ENCODE measurements at places on chromosomes 5 and 9.

GRCh38 chr5:179986328-179986727 lies 78.6 kb upstream of the TBC1D9B start:
- DNase-seq = no peak
- no peaks in the 10 kb centered on the region for H3K4me1 ChIP-seq
- H3K27ac ChIP-seq = no peak overlapping the region
- no peaks in the 10 kb centered on the region for H3K27me3 ChIP-seq
- no peaks in the 10 kb centered on the region for H3K36me3 ChIP-seq
- no peak overlapping the region for H3K4me3 ChIP-seq

GRCh38 chr9:71303351-71303750 lies 181.9 kb upstream of the TRPM3 start:
- no peaks in the 10 kb centered on the region for H3K4me1 ChIP-seq
- peaks cover 14% of the 10 kb centered on the region for H3K27me3 ChIP-seq
- no peak for DNase-seq
- no peak overlapping the region for H3K4me3 ChIP-seq

DNA sequence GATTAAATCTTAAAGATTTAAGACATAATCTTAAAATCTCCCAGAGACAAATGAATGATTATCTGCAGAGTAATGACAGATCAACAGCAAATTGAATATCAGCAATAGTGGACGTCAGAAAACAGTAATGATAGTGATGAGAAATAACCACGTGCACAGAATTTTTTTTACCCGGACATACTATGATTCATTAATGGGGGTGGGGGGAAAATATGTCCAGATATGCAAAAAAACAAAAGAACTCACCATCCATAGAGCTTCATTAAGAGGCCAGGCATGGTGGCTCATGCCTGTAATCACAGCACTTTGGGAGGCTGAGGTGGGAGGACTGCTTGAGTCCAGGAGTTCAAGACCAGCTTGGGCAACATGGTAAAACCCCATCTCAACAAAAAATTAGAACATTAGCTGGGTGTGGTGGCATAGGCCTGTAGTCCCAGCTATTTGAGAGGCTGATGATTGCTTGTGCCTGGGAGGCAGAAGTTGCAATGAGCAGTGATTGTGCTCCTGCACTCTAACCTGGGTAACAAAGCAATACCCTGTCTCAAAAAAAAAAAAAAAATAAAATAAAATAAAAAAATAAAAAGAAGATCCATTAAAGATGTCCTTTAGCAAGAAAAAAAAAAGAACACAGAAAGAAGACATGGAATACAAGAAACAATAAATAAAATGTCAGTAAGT lies 30.9 kb upstream of the SHOC1 start:
- H3K27me3 ChIP-seq = no peaks in the 10 kb centered on the region
- DNase-seq = no peak
- peaks cover 5% of the 10 kb centered on the region for H3K4me1 ChIP-seq
- no peak overlapping the region for H3K27ac ChIP-seq

GRCh38 chr5:132549576-132549975 lies 6.3 kb upstream of the IL5 start:
- H3K27me3 ChIP-seq = peaks cover 6% of the 10 kb centered on the region
- H3K4me3 ChIP-seq = no peak overlapping the region
- no peaks in the 10 kb centered on the region for H3K4me1 ChIP-seq
- no peak for DNase-seq

DNA sequence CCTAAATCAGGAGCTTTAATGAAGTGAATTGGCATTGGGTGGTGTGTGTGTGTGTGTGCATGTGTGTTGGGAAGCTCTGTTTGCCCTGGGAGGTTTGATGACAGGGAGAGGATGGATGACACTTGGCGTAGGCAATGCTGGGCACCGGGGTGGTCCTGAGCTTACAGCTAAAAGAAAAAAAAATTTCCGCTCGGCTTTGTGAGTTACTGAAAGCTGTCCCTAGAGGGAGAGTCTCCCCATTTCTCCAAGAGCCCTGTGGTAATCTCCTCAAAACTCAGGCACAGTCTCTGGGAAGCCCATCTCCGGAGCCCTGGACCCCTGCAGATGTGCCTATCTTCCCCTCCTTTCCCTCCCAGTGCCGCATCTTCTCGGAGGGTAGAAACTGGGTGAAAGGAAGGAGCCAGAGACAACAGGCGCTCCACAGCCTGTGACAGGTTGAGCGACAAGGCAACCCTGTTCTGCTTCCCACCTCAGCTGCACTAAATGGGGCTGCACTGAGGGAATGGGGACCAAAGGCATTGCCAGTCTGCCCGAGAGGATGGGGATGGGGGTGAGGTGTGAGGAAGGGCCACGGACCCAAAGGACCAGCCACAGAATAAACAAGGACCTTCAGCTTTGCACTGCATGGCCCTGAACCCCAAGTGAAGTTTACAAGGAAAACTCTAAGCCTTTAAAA lies 35.8 kb upstream of the TIFAB start:
- peaks cover 4% of the 10 kb centered on the region for H3K4me1 ChIP-seq
- DNase-seq = no peak
- H3K4me3 ChIP-seq = no peak overlapping the region
- peaks cover 79% of the 10 kb centered on the region for H3K27me3 ChIP-seq

DNA sequence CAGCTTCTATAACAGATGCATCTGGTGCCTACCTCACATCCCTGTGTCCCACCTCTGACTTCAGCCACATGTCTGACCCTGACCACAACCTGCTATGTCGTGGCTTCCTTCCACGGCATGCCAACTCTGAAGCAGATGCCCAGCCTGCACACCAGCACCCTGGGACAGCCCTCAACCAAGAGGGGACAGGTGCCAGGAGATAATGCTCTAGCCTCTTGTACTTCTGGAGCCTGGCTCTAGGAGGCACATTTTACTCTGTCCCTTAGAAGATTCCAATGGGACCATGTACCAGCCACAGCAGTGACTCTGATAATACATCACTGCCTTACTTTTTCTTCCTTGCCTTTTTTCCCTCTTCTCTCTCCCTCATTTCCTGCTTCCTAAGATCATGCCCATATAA lies 51.4 kb downstream of the EBF1 start:
- H3K36me3 ChIP-seq = peaks cover 3% of the 10 kb centered on the region
- H3K27ac ChIP-seq = no peak overlapping the region
- H3K4me3 ChIP-seq = no peak overlapping the region
- DNase-seq = no peak
- no peaks in the 10 kb centered on the region for H3K4me1 ChIP-seq

GRCh38 chr9:75892216-75892911 lies 1.9 kb downstream of the PCSK5 start:
- H3K27ac ChIP-seq = peak overlapping the region; percentile 54
- H3K36me3 ChIP-seq = no peaks in the 10 kb centered on the region
- no peak for DNase-seq

GRCh38 chr5:133527311-133527710 lies 85.0 kb downstream of the FSTL4 start:
- DNase-seq = no peak
- no peaks in the 10 kb centered on the region for H3K4me1 ChIP-seq
- H3K27ac ChIP-seq = no peak overlapping the region
- H3K27me3 ChIP-seq = peaks cover 29% of the 10 kb centered on the region
- H3K36me3 ChIP-seq = no peaks in the 10 kb centered on the region

DNA sequence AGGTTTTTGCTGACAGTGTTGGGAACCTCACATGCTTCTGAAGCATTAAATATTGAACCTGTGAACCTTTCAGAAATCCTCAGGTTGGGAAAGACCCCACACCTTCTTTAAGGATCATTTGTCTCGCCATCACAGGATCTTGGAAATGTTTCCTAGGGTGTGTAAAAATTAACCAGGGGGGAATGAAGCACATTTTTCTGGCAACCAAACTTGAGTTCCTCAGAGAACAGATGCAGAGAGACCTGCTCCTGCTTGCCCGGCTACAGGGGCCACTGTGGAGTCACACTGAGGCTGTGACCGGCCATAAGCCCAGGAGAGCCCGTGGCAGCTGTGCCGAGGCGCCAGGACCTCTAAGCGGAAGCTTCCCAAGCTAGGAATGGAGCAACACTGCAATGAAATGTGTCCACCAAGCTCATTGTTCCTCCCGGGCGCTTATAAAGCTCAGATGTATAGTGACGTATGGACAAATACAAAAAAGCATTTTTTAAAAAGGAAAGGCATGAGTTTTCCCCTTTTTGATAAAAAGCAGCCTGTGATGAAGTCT lies 7.7 kb downstream of the CXCL14 start:
- H3K36me3 ChIP-seq = no peaks in the 10 kb centered on the region
- H3K4me1 ChIP-seq = peaks cover 7% of the 10 kb centered on the region
- H3K27me3 ChIP-seq = peaks cover 44% of the 10 kb centered on the region

DNA sequence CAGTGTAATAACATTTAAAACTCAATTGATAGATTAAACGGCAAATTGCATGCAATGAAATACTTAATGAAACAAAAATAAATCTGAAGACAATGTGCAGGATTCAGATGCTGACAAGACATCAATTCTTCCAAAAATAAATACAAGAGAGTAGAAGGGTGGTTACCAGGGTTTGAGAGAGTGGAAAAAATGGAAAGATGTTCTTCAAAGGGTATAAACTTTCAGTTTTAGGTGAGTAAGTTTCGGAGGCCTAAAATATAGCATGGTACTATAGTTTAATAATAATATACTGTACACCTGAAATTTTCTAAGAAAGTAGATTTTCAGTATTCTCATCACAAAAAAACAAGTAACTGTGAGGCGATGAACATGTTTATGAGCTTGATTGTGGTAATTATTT lies 48.2 kb upstream of the RASEF start:
- no peaks in the 10 kb centered on the region for H3K36me3 ChIP-seq
- no peak overlapping the region for H3K27ac ChIP-seq
- DNase-seq = no peak
- H3K4me1 ChIP-seq = no peaks in the 10 kb centered on the region

DNA sequence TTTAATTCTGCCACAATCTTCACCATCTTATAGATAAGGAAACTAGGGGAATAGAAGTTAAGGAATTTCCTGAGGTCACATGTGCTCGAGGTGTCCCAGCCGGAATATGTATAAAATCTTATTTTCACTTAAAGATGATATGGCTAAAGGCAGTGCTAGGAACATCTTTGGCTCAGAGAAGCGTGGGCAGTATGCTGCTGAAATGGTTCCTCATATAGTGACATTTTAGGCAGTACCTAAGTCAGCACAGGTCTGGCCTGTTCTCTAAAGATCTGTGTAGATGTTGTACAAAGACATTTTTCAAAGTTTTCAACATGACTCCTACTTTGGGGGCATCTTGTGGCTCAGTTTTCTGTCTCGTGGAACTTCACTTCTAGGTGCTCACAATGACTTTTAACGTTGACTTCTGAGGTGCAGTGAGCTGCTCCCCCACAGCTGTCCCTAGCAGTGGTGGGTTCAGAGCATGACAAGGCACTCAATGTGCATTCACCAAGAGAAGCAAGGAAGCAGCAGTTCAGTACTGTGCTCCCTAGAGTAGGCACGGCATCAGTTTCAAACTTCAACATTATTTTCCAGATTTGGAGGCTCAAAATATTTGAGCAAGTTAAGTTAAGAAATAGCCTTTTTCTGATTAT lies 40.3 kb downstream of the TNFAIP8 start:
- H3K4me1 ChIP-seq = peaks cover 38% of the 10 kb centered on the region
- no peaks in the 10 kb centered on the region for H3K27me3 ChIP-seq
- peak overlapping the region; percentile 53 for H3K4me3 ChIP-seq
- peaks cover 5% of the 10 kb centered on the region for H3K36me3 ChIP-seq

GRCh38 chr5:151383011-151383410 lies 35.7 kb upstream of the SLC36A2 start:
- no peak for DNase-seq
- no peaks in the 10 kb centered on the region for H3K4me1 ChIP-seq
- peaks cover 42% of the 10 kb centered on the region for H3K27me3 ChIP-seq
- no peak overlapping the region for H3K4me3 ChIP-seq
- H3K36me3 ChIP-seq = peaks cover 3% of the 10 kb centered on the region

GRCh38 chr9:94623253-94623652 lies 16.1 kb downstream of the FBP1 start:
- no peak overlapping the region for H3K27ac ChIP-seq
- H3K36me3 ChIP-seq = peaks cover 5% of the 10 kb centered on the region
- H3K27me3 ChIP-seq = peaks cover 11% of the 10 kb centered on the region
- H3K4me1 ChIP-seq = peaks cover 2% of the 10 kb centered on the region

DNA sequence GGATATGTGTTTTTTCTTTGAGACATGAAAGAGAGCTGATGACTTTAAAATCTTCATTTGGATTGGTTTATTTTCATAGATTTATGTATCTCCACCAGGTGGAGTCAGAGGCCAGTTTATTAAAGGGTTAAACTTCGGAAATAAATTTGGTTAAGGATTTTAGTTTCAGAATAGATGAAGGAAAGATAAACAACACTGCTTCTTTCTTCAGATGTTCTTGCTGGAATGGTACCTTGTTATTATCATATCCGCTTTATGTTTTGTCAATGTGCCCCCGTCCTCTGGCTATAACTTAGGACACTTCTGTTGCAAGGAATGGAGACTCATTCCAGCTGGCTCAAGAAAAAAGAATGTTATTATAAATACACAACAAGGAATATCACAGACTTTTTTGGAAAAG lies 81.2 kb downstream of the ALDH1A1 start:
- peaks cover 37% of the 10 kb centered on the region for H3K27me3 ChIP-seq
- no peak for DNase-seq
- no peaks in the 10 kb centered on the region for H3K36me3 ChIP-seq
- no peak overlapping the region for H3K27ac ChIP-seq

DNA sequence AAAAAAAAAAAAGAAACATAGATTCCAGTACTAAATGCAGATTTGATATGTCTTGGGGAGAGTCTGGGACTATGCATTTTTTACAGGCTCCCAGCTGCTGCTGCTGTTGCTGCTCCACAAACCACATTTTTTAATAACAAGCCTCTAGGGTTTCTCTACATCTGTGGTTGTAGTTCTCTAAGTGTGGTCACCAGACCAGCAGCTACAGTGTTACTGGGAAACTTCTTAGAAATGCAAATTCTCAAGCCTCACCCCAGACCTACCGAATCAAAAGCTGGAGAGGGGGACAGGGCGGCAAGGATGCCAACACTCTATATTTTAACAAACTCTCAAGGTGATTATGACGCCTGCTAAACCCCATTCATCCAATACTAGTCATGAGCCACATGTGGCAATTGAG lies 293.4 kb upstream of the PTGER4 start:
- H3K4me1 ChIP-seq = peaks cover 70% of the 10 kb centered on the region
- no peaks in the 10 kb centered on the region for H3K27me3 ChIP-seq
- peak overlapping the region; percentile 95 for H3K27ac ChIP-seq
- DNase-seq = no peak
- H3K4me3 ChIP-seq = no peak overlapping the region

DNA sequence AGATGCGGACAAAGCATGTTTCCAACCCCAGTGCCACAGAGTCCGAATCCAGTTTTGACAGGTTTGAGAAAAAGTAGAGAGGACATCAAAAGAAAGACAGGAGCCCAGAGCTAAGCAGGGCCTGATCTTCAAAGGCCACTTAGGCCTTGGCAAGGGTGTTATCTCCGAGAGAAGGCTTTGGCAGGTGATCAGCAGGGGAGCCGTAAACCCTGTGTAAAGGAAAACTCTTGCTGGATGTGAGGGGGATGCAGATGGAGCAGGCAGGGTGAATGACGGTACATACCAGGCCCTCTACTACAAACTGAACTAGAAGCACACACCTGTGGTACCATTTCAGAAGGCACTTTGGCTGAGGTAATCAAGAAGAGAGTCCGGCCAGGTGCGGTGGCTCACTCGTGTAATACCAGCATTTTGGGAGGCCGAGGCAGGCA lies 1.4 kb upstream of the HNRNPH1 start:
- no peak for DNase-seq
- H3K4me3 ChIP-seq = peak overlapping the region; percentile 98
- H3K36me3 ChIP-seq = peaks cover 17% of the 10 kb centered on the region
- H3K4me1 ChIP-seq = peaks cover 40% of the 10 kb centered on the region
- peaks cover 5% of the 10 kb centered on the region for H3K27me3 ChIP-seq
- H3K27ac ChIP-seq = peak overlapping the region; percentile 99

- no peak overlapping the region for H3K4me3 ChIP-seq
- no peak for DNase-seq
- H3K4me1 ChIP-seq = no peaks in the 10 kb centered on the region
- H3K27me3 ChIP-seq = peaks cover 15% of the 10 kb centered on the region
- H3K36me3 ChIP-seq = no peaks in the 10 kb centered on the region
Observed at GRCh38 chr5:11443831-11444230, 460.4 kb downstream of the CTNND2 start.

GRCh38 chr5:139389701-139390638 lies at the start of gene MZB1:
TSS of gene MZB1 (minus strand) at chr5:139389913. CDS start at chr5:139389856, 57 bp downstream.
- peak within 1 kb of the TSS; percentile 67 for H3K4me3 ChIP-seq
- peak within 1 kb of the TSS; percentile 87 for H3K27ac ChIP-seq
- H3K4me1 ChIP-seq = peaks cover 36% of the 10 kb centered on the region
- peak; percentile 39 for DNase-seq
